Mesothelial cell of epicardium (in vitro differentiated cells): ENCODE measurements at places on chromosomes 11 and 22. TPM values are rescaled to one million over a fixed set of nuclear protein-coding genes. Genes with fewer than 3 reads are reported as not detected.

The TIMP3 gene
- 65.9 to 68.2 TPM (median 67.2 TPM) in 3 replicates for total RNA-seq

DNA sequence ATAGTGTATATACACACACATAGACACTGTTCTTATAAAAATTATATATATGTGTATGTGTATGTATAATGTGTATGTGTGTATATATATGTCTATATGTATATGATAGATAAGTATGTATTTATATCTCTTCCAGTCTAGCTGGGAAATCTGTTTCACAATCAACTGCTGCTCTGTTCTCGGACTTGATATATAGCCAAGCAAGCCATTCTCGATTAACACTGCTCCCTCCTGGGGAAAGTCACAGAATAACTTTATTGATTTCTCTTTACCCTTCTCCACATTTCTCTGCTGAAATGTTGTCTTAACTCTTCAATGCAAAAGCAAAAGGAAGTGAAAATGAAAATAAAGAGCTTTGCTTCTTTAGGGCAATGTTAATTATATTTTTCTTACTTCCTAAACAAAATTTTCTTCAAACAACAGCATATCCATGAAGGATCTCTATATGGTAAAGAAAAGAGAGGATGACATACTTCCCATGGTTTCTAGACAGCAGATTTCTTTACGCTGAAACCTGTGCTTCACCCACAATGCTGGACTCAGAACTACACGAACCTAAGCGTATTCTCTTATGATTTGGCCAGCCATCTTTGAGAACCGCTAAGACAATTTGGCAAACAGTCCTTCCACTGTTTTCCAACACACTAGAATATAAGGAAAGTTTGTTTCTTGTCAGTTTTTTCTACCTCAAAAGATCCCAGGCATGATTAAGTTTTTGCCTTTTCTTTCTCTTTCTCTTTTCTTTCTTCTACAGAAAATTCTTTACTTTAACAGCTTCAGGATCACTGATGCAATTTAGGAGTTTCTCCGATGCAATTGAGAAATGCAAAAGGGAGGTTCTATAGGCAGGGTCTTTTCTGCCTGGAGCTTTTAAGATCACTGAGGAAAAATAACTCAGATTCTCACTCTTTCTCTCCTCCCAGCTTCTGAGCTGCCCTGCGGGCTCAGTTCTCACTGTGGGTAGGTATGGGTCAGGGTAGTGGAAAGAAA, 1.9 kb downstream of the BLID start:
- no peak overlapping the region for H3K4me3 ChIP-seq
- no peaks in the 10 kb centered on the region for H3K36me3 ChIP-seq
- no peak overlapping the region for H3K27ac ChIP-seq
- no peaks in the 10 kb centered on the region for H3K4me1 ChIP-seq
- DNase-seq = no peak

DNA sequence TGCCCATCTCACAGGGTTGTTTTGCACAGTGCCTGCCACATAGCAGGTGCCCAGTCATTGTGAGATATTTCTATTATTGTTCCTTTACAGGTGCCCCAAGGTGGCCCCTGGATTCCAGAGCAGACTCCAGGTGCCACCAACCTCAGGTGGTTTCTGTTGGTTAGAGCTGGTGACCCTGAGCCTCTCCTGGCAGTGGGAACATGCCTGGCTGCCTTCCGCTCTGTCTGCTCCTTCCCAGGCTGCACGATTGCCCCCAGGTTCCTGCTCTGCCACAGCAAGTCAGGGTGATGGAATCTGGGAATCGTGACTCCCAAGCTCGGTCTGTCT, 12.6 kb upstream of the OMP start:
- no peak overlapping the region for H3K4me3 ChIP-seq
- no peaks in the 10 kb centered on the region for H3K27me3 ChIP-seq
- H3K36me3 ChIP-seq = no peaks in the 10 kb centered on the region
- H3K27ac ChIP-seq = no peak overlapping the region

DNA sequence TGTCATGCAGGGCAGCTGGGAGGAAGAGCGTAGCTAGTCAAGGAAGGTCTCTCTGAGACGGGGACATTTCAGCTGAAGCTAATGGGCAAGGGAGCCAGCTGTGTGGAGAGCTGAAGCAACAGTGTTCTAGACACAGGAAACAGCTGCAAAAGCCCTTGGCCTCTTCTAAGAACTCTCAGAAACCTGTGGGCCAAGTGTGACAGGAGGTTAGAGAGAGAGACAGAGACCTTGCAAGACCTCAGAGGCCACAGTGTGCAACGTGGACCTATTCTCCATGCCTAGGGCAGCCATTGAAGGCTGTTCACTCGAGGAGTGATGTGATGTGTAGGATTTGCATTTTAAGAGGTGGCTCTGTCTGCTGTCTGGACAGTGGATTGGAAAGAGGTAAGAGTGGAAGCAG, 48.7 kb upstream of the TNRC6B start:
- peaks cover 4% of the 10 kb centered on the region for H3K36me3 ChIP-seq
- no peak overlapping the region for H3K27ac ChIP-seq
- H3K4me1 ChIP-seq = no peaks in the 10 kb centered on the region
- H3K27me3 ChIP-seq = no peaks in the 10 kb centered on the region

DNA sequence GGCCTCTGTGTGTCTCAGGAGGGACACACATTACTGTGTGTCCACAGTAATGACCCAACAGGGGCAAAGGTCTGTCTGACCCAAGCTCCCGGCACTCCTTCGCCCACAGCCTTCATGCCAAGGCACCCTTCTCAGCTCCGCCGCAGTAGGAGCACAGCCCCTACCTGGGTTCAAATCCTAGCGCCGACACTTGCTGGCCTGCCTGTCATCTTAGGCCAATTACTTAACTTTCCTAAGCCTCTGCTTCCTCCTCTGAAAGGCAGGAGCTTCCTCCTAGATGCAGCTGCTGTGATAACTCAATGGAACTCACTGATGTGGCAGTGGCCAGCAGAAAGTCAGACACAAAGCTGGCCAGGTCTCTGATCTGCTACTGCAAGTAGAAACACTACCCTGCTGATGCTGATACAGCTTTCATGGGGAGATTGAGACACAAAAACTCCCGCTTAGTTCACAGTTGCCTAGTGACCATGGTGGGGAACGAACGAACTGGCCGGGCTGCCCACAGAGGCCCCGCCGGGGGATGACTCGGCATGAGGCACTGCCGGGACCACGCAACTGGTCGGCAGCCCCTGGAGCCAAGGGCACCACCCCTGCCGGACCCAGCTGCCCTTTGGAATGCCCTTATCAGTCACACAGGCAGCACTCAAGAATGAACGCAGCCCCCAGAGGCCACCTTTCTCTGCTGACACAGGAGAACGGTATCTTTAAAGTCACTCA, 8.1 kb downstream of the EHD1 start:
- H3K4me1 ChIP-seq = peaks cover 43% of the 10 kb centered on the region
- H3K4me3 ChIP-seq = no peak overlapping the region
- peaks cover 20% of the 10 kb centered on the region for H3K36me3 ChIP-seq
- H3K27ac ChIP-seq = peak overlapping the region; percentile 76
- no peaks in the 10 kb centered on the region for H3K27me3 ChIP-seq
- DNase-seq = no peak
